ENCODE measurements at places on chromosomes 12 and 14.

DNA sequence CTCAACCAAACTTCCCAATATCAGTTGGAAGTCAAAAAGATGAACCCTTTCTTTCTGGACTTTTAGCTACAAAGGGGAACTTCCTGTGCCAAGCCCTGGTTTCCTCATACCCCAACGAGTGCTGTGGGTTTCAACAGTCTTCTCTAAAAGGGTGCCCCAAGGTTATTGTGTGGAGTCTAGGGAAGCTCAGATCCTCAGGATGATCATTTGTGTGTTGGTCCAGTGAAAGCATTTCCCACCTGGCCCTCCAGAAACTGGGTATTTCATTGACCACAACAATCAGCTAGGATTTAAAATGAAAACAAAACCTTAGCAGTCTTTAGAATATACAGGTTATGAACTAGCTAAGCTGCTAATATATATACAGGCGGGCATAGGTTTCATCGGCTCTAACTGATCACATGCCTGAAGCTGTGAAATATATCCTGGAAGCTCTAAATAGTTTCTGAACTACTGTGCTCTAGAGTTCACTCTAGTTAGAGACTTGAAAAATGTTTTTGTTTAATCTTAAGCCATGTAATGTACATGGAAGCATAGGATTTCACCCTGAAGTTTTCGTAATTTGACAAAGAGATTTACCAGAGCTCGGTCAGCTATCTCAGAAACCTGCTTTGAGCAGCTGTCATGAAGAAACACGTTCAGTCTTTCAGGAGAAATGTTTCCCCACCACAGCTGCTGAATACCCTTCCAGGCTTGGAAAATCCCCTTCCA lies 29.6 kb downstream of the P2RX4 start:
- no peak for DNase-seq

DNA sequence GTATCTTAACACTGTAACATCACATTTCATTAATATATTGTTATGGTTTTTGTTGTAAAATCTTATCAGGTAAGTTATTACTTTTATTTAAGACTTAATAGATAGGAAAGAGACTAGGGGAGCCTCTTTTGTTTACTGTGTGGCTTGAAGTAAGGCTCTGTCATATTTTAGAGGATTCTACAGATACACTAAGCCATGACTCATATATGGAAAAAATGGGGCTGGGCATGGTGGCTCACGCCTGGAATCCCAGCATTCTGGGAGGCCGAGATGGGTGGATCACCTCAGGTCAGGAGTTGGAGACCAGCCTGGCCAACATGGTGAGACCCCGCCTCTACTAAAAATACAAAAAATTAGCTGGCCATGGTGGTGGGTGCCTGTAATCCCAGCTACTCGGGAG lies 23.6 kb upstream of the NPFF start:
- no peak for DNase-seq

DNA sequence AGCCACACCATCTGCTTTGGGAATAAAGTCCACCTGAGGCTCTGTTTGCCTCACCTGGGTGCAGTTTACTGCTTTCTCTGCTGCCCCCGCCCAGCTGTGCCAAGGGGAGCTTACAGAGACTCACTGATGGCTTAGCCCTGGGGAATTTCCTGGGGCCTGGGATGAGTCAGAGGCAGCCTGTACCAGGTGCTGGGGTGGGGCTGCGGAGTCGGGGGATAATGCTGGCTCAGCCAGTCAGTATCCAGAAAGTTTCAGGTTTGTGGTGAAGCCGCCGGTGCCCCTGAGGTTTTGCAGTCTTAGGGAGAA lies 22.3 kb downstream of the PLEKHG3 start:
- peak; percentile 50 for DNase-seq

DNA sequence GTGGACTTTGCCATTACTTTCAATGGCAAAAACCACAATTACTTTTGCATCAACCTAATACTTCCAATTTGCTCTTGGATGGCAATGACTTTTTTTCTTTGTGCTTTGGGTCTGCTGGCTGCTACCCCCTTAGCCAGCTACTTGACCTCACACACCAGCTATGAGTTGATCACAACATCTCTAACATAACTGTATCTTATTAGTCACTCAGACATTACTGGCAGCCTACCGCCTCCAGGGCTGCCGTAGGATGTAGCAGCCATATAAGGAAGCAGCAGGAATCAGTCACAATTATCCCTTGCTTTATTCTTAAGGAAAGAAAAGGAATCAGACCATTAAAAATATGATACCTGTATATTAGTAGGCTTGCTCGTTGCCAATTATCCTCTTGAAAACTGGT lies 260.5 kb downstream of the ADAMTS20 start:
- DNase-seq, result no peak

DNA sequence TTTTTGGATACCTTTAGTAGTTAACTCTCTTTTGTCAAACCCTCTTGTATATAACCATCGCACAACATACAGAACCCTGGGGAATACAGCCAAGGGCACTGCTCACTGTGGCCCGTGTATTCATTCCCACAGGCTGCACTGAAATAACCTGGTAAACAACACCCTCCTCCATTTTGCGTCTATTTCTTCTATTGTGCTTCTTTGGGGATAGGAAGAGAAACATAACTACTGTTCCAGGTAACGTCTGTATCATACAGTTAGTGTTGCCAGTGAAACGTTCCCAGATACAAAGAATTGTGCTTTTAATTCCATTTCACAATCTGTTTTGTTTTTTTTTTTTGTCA lies 9.6 kb downstream of the C12orf76 start:
- DNase-seq, result no peak

- DNase-seq, result no peak
Measured at GRCh38 chr12:54725233-54725843, 77.2 kb upstream of the DCD start.

GRCh38 chr12:12403264-12404248 lies 46.7 kb downstream of the BORCS5 start:
- DNase-seq, result no peak

- DNase-seq, result no peak
Measured at GRCh38 chr12:24743941-24744793, 204.7 kb downstream of the BCAT1 start.

- DNase-seq, result peak; percentile 45
Measured at GRCh38 chr12:96985515-96986362, 78.7 kb downstream of the NEDD1 start.

DNA sequence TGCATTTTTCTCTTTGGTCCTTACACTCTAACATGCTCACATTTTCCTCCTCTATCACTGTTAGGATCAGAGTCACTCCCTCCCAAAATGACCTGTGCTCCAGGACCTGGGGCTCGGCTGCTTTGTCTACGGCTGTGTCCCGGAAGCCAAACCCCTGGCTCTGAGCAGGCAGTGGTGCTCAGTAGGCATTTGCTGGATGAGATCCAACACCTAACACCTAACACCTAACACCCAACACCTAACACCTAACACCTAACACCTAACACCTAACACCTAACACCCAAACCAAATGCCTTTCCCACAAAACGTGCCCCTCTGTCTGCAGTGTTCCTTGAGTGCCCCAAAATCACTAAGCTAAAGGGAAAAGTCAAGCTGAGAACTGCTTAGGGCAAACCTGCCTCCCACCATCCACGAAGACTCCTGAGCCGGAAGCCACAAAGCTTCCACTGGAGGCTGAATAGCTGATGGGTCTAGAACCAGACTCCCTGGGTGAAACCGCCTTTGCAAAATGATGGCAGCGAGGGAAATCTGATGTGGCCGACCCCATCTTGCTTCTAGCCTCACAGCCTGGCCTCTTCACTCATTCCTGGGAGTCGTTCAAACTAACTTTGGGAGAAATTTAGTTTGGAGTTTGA lies 29.2 kb downstream of the HSP90AA1 start:
- DNase-seq, result no peak

DNA sequence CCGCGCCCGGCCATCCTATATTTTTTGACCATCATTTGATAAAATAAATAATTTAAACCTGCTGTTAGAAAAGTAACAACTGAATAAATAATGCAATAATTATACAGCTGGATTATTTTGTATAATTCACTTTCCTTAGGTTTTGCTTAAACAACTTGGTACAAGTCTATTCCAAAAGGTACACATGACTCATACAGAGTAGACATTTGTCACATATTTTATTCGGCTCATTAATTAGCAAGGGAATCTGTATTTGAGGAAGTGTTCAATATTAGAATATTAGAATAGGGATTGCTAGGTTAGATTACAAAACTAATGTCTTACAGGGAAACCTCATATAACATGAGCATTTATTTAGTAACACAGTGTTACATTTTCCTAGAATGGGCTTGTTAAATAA lies 48.7 kb downstream of the ATP2A2 start:
- DNase-seq, result no peak

DNA sequence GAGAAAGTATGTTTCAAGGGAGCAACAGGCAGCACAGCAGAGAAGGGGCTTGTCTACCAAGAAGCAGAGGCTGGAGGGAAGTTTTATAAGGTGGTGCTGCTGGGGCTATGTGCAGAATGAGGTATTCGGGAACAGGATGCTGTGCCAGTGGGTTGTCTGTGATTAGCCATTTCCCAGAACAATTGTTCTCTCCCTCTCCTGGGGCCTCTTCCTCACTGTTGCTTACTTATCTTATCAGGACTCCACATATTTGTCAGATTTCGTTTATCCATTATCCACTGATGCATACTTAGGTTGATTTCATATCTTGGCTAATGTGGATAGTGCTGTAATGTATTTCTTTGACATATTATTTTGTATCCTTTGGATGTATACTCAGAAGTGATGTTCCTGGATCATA lies 195.1 kb upstream of the RTL1 start:
- DNase-seq, result no peak

DNA sequence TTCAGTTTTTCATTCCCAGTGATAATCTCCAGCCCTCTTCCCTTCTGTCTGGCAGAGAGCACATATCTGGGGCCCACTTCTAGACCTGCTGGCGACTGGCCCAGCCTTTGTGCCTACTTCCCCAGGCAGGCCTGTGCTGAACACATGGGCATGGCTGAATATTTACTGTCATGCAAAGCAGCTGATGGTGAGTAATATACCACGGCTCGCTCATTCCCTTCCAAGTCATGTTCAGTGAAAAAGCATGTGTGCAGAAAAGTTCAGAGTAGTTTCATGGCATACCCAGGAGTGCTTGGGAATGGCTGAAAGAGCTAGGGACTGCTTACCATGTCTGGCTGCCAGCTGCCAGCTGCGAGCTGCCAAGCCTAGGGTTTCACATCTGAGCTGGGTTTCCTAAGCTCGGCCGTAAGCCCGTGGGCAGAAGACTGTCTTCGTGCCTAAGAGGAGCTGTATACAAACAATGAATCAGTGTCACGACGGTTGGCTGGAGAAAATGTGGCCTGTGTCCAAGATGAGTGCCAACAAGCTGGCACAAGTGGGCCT lies 179.9 kb upstream of the PELI2 start:
- DNase-seq, result no peak

- DNase-seq, result peak; percentile 38
Measured at GRCh38 chr14:105387530-105387922, 10.8 kb upstream of the TEX22 start.

DNA sequence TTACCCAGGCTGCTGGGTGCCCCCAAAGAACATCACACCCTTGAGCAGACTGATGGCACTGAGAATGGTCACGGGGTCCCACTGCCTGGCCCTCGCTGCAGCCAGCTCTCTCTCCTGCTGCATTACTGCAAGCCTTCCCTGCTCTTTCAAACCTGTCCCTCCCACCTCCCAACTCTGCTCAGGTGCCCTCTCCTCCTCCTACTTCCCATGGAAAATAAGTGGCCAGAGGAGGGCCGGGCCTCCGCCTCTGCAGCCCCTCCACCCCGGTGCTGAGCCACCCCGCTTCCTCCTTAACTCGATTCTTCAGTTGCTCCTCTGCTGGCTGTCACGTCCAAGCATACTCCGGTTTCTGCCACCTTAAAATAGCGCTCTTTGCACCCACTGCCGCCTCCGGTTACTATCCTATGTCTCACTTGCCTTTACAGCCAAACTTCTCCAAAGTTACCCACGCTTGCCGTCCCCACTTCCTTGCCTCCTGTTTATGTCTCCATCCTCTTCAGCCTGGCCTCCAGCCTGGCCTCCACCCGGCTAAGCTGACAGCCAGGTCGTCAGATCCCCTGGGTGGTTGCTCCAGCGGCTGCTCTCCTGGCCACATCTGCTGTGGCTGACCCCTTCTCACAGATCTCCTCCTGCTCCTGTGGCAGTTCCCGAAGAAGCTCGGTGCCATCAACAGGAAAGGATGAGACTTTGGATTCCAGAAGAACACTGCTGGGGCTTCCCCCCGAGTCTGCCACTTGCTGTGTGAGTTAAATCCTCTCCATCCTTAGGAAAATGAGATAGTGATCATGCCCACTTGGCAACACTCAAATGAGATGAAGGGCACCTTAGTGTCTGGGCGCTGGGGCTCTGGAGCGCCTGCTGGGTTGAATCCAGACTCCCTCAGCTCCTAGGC lies 7.7 kb downstream of the SMIM41 start:
- no peak for DNase-seq

GRCh38 chr12:72207486-72208409 lies 64.4 kb upstream of the TRHDE start:
- DNase-seq, result no peak

GRCh38 chr14:97719931-97720330 lies 922.7 kb downstream of the VRK1 start:
- no peak for DNase-seq

- no peak for DNase-seq
Measured at GRCh38 chr12:42589465-42590329, at the start of gene PRICKLE1. PRICKLE1 (minus strand) TSS chr12:42589746; CDS start chr12:42472516, 117,230 bp downstream.

DNA sequence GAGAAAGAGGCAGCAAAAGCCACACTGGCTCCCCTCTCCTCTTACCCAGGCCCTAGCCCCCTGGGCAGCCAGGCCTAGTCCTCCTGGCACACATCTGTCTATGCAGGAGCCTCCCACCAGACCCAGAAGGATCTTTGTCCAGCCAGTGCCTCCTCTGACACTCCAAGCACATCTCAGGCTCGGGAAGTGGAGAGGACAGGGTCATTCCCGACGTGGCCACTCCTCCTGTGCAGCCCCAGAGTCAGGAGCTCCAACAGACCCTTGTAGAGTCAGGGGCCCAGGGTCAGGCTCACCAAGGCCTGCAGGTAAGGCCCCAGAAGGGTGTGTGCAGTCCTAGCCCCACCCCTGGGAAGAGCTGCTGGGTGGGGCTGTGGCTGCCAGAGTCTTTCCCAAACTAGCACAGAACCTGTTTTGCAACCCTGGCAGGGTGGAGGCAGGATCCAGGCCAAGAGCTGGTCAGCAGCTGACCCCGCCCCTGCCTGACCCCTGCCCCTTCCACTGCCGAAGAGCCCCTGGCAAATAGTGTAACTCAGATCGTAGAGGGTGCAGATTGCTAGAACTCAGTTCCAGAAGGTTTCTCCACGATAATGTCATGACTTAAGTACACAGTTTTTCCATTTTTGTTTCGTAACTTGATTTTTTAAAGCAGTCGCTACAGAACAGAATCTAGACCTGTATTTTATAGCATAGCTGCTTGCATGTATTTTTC lies 26.6 kb upstream of the PNMA1 start:
- DNase-seq, result peak; percentile 91

DNA sequence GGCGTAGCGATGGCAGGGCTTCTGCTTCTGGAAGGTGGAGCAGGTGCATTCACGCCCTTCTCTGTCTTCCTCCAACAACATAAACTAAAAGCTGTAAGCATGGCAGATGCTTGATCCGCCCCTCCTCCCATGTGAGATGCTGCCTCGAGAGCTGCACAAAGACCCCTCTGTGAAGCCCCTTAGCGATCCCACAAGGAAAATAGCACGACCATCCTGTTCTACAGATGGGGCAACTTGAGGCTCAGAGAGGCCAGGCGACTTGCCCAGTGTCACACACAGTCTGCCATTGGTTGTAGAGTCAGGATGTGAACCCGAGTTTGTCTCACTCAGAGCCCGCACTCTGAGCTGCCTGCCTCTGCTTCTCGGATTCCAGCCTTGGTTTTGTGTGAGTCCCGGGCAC lies 144.4 kb downstream of the SCARB1 start:
- no peak for DNase-seq

- DNase-seq, result no peak
Measured at GRCh38 chr14:34436960-34437728, 24.9 kb downstream of the SPTSSA start.

Data from right lobe of liver (tissue), 6 donors.